Activated CD8-positive, alpha-beta T cell treated with anti-CD3 and anti-CD28 coated beads for 36 hours (primary cell): ENCODE measurements at places on chromosomes 3 and 15.

- H3K4me3 ChIP-seq = no peak overlapping the region
- DNase-seq = no peak
- no peaks in the 10 kb centered on the region for H3K4me1 ChIP-seq
- no peak overlapping the region for H3K27ac ChIP-seq
- H3K27me3 ChIP-seq = no peaks in the 10 kb centered on the region
These were observed 16.9 kb upstream of the UTS2B start for GRCh38 chr3:191347228-191347627.

- peaks cover 54% of the 10 kb centered on the region for H3K36me3 ChIP-seq
- DNase-seq = peak; percentile 45
- H3K4me1 ChIP-seq = peaks cover 83% of the 10 kb centered on the region
- H3K4me3 ChIP-seq = no peak overlapping the region
- H3K27me3 ChIP-seq = no peaks in the 10 kb centered on the region
- H3K27ac ChIP-seq = peak overlapping the region; percentile 100
These were observed 26.2 kb downstream of the PSTPIP1 start for GRCh38 chr15:77021088-77021481.

GRCh38 chr3:27576171-27576570, 92.0 kb upstream of the SLC4A7 start:
- H3K4me3 ChIP-seq = no peak overlapping the region
- H3K36me3 ChIP-seq = no peaks in the 10 kb centered on the region
- H3K4me1 ChIP-seq = peaks cover 12% of the 10 kb centered on the region
- no peak overlapping the region for H3K27ac ChIP-seq
- H3K27me3 ChIP-seq = no peaks in the 10 kb centered on the region

DNA sequence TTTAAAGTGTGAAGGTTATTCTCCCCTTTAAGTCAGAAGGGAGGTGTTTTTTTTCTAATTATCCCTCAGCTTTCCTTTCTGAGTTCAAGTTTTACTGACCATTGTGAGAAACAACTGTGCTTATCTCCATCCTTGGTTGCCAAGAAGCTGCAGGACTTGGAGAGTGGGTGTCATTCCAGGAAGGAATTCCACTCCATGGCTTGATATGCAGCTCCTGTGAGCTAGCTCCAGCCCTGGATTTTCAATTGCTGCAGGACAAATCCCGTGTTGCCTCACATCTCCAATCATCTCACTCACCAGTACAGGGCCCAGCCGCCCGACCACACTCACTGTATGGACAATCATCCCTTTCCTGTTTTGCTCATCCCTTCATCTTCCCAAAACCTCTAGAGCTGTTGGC, 122.5 kb downstream of the IGSF11 start:
- H3K4me3 ChIP-seq = no peak overlapping the region
- H3K4me1 ChIP-seq = no peaks in the 10 kb centered on the region

DNA sequence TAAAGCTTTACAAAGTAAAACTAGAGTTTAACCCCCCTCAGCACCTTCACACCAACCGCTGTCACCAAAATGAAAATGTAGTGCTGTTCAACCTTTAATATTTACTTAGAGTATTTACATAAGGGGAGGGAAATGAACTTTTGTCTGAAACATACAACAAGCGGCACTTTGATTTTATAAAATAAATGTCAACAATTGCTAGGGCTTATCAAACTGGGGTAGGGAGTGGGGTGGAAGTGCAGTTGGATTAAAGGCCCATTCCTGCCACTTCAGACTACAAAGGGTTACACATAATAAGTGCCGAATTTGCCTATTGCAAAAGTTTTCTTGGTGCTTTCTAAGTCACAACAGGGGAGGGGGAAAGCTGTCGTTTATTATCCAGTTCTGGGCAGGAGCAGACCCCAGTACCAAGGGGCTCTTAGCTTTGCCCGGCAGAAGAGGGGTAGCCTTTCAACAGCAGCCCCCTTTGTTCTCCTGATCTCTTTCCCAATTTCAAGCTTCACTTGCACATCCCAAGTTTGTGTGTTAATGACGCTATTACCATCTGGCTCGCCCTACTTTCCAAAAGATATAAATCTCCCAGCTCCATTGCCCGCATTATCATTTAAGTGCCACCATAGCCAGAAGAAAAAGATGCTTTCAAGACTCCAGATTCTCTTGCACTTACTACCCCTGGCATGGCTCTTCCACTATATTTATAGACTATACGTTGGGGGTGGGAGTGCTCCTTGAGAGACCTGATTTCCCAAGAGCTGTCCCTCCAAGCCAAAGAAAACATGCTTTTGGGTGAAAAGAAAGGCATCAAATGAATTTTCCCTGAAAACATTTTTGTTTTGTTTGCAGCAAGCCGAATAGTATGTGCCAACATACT, 17.0 kb downstream of the SOX2 start:
- peaks cover 16% of the 10 kb centered on the region for H3K36me3 ChIP-seq
- no peak for DNase-seq
- H3K4me3 ChIP-seq = no peak overlapping the region
- peaks cover 21% of the 10 kb centered on the region for H3K4me1 ChIP-seq
- peaks cover 82% of the 10 kb centered on the region for H3K27me3 ChIP-seq
- H3K27ac ChIP-seq = no peak overlapping the region

DNA sequence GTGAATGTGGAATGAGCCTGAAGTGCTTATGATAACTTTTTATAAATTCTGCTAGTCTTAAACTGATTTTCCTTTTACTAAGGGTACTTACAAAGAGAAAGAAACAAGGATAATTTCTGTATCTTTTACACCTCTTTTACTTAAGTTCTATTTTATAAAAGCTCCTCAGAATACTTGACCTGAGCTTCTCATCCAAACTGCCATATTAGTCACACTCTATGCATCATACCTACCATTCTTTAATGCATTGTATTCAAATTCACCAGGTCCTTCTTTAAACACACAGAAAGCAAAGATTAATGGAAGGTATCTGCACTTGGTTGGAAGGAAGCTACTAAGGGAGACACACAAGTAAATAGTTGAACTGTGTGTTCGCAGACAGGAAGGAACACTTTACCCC, 1.6 kb upstream of the TOPAZ1 start:
- H3K27me3 ChIP-seq = peaks cover 9% of the 10 kb centered on the region
- no peaks in the 10 kb centered on the region for H3K36me3 ChIP-seq
- no peak for DNase-seq
- H3K4me1 ChIP-seq = peaks cover 7% of the 10 kb centered on the region
- no peak overlapping the region for H3K27ac ChIP-seq
- no peak overlapping the region for H3K4me3 ChIP-seq

GRCh38 chr3:177348974-177349373, 151.7 kb upstream of the TBL1XR1 start:
- H3K4me3 ChIP-seq = no peak overlapping the region
- H3K27ac ChIP-seq = no peak overlapping the region
- H3K4me1 ChIP-seq = peaks cover 66% of the 10 kb centered on the region
- H3K36me3 ChIP-seq = peaks cover 1% of the 10 kb centered on the region
